NCI-H187 treated with DMSO at 0.1 percent for 48 hours (cell line): ENCODE measurements at places on chromosomes 3 and 15.

DNA sequence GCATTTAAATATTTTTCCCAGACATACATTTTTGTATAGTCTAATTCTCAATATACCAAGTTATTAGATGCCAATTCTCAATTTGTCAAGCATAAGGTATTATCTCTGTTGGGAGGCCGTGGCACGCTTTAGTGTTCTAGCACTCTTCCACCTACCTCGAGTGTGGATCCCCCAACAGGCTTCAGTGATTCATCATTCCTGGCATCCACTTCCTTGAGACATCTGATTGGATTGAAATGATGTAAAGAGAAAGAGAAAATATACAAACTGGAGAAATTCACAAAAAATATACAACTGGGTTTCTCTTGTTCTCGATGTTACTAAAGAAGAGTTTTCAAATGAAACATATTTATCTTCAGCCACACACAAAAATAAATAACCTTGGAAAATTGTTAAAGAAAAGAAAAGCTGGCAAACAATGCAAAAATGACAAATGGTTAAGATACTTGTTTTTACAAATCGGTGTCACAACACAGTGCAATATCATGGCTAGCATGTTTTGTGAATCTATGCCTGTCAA, 218.0 kb upstream of the CDIN1 start:
- DNase-seq = no peak

DNA sequence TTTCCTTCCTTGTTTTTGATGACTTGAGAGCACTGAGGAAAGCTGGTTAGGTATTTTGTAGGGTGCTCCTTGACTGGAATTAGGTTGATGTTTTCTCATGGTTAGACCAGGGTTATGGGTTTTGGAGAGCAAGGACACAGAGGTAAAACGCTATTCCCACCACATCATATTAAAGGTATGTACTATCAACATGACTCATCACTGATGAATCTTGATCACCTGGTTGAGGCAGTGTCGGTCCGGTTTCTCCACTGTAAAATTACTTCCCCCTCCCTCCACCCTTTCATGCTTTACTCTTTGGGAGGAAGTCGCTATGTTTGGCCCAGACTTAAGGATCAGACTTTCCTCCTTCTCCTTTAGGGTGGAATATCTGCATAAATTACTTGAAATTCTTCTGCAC, 201.6 kb downstream of the EDEM1 start:
- no peak for DNase-seq

DNA sequence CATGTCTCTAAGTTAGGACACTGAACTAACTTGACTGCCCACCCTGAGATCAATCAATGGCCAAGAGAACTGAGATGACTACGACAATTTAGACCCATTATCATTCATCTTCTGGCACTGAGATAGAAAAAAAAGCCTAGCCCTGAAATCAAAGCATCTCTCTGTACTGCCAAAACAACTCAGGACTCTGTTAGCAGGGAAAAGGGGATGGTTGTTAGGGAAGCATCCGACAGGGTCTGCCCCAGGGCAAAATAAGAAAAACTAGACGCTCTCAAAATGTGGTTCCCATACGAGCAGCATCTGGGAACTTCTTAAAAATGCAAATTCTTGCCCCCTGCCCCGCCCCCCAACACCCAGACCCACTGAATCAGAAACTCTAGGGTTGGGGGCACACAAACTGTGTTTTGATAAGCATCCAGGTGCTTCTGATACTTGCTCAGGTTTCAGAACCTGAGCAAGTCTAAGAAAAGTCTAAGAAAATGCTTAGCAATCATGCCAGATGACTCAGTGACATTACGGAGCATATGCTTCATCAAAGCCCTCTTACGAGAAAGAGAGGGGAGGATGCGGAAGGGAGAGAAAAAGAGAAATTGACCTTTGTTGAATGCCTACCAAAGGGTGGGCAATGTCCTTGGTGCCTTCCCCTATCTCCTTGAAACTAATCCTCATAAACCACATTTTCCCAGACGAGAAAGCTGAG, 172.8 kb upstream of the HES1 start:
- DNase-seq = no peak

GRCh38 chr15:31471731-31472430, 145.2 kb downstream of the KLF13 start:
- DNase-seq = no peak

- DNase-seq = no peak
These were observed 782 bp upstream of the IREB2 start for GRCh38 chr15:78437107-78437761.

GRCh38 chr3:44208568-44208967, 33.1 kb upstream of the TOPAZ1 start:
- DNase-seq = no peak

DNA sequence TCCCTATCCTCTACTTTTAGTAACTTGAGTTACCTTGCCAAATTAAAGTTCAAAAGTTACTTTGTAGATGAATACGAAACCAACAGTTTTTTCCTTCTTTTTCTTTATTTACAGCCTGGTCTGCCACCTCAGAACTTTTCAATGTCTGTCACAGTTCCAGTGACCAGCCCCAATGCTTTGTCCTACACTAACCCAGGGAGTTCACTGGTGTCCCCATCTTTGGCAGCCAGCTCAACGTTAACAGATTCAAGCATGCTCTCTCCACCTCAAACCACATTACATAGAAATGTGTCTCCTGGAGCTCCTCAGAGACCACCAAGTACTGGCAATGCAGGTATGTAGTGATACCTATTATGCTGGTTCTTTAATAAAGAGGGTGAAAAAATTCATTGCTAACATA, 59.0 kb downstream of the LYSMD4 start:
- no peak for DNase-seq

- DNase-seq = no peak
These were observed 93.2 kb upstream of the CCDC80 start for GRCh38 chr3:112734171-112734570.

GRCh38 chr3:14142567-14143270, 17.9 kb downstream of the TMEM43 start:
- no peak for DNase-seq

DNA sequence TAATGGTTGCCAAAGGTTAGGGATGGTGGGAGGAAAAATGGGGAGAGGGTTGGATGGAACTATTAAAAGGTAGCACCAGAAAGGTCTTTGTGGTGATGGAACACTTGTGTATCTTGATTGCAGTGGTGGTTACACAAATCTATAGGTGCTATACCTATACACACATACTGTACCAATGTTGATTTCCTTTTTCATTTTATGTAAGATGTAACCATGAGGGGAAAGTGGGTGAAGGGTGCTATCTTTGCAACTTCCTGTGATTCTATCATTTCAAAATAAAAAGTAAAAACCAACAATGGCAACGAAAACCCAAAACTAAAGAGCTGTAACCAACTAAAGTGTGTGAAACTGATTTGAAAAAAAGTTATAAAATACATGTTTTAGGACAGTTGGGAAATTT, 761 bp upstream of the ZNF35 start:
- no peak for DNase-seq

- DNase-seq = no peak
These were observed 395.8 kb downstream of the MAGI1 start for GRCh38 chr3:65642883-65643282.

DNA sequence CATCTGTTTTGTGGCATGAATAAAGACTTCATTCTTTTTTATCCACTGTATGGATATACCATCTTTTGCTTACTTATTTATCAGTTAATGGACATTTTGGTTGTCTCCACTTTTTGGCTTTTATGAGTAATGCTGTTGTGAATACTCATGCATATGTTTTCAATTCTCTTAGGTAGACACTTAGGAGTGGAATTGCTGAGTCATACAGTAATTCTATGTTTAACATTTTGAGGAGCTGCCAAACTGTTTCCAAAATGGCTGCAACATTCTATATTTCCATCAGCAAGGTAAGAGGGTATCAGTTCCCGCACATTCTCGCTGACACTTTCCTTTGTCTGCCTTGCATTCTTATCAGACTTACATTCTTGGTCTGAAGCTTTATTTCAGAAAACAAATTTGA, 191.1 kb downstream of the WNT5A start:
- DNase-seq = no peak

- DNase-seq = no peak
These were observed 71.8 kb upstream of the SCN5A start for GRCh38 chr3:38721207-38721772.

DNA sequence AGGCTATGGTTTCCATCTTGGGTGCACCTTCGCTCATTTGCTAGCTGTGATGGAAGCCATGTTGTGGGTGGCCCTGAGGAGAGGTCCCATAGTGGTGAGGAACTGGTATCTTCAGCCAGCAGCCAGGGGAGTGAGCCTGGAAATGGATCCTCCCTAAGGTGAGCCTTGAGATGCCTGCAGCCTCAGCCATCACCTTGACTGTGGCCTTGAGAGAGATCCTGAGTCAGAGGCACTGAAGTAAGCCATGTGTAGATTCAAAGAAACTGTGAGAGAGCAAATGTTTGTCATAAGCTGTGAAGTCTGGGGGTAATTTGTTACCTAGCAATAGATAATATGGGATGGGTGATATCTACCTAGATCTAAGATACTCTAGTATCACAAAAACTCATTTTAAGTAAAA, 105.3 kb downstream of the SNRK start:
- no peak for DNase-seq

GRCh38 chr15:33204926-33205325, 10.4 kb upstream of the FMN1 start:
- DNase-seq = no peak

DNA sequence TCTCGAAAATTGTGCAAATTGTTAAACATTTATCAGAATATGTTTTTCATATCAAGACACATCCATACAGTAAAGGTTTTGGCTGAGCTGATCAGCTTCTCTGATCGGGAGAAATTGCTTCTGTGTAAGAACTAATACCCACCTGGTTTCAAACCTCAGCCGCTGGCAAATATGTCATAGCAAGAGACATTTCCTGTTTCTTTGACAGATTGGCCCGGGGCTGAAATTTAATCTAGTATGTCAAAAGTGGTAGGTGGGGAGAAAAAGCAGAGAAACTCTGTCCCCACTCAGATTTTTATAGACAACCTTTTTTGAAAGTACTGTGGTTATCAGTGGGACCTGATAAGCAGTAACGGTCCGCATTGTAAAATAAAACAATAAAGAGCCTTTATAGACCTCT, 88.8 kb upstream of the SLC24A5 start:
- no peak for DNase-seq

- no peak for DNase-seq
These were observed 99.8 kb upstream of the CHMP2B start for GRCh38 chr3:87127281-87127680.

GRCh38 chr15:65379986-65380385, 2.2 kb upstream of the IGDCC3 start:
- no peak for DNase-seq

DNA sequence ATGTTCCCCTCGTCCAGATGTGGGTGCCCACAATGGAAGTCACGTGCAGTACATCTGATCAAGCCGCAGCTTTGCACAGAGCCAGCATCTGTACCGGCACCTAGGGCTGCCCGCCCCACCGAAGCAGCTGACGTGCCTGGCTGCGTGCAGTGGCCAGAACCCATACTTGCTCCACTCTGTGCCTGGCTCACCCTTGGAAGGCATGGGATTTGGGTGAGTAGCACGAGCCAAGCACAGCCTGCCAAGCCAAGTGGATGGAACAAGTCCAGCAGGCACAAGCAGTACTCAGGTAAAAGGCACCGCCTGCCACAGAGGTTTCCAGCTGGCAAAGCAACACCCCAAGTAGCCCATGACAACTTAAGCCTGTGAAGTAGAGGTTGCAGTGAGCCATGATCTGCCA, 261.3 kb downstream of the TBC1D5 start:
- DNase-seq = no peak

DNA sequence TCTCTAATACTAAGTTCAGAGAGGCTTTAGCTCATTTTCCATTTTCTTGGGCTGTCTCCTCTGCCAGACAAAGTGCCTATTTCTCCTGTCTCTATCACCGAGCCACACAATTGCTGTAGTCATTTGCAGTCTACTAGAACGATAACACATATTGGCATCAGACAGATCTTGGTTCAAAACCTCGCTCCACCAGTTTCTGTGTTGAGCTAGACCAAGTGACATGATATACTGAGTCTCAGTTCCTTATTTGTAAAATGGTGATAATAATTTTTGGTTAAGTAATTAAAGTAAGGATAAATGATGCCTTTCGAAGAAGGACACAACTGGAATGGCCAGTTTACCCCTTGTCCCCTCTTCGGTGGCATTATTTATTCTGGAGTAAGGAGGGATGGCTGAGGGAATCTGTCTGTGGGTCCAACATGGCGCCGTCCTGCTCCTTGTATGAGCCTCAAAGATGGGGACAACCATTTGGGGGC, 398 bp upstream of the RAB7A start:
- no peak for DNase-seq

DNA sequence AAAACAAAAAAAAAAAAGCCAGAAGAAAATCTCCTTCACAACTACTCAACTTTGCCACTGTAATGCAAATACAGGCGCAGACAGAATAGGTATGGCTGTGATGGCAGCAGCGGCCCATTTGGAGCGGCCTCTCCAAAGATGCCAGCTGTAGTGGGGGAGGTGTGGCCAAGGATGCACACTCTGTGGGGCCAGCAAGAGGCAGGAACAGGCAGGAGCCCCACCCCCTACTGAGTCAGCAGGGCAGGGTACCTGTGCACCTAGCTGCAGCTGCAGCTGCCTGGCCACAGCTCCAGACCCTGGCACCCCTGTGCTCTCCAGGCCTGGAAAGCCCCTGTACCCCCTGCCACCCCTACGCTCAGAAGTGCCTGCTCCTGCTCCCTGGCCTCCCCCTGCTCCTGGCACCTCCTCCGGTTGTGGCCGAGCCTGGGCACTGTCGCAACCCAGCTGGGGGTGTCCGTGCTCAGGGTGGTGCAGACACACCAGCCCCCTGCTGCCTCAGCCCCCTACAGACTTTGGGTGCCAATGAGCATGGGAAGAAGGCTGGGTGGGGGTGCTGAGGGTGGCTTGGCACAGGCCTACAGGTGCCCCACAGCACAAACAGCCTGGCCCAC, 312.7 kb downstream of the ULK4 start:
- no peak for DNase-seq

DNA sequence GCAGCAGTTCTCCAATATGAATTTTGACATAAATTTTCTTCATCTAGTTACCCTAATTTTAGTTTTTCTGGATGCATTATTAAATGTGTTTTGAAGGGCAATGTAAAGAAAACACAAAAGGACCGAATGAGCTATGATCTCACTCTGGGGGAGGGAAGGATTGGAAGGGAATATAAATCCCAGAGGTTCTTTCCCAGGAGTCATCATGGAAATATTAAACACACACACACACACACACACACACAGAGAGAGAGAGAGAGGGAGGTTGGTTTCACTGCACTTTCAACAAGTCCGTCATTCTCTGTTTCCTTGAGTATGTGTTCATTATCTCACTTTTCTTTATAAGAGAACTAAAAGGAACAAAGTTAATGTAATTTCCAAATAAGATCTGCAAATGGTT, 70.7 kb upstream of the DCBLD2 start:
- DNase-seq = no peak

- DNase-seq = peak; percentile 7
These were observed 77.2 kb upstream of the AGBL1 start for GRCh38 chr15:86002444-86002843.
